ENCODE measurements at places on chromosomes 11 and 22.

DNA sequence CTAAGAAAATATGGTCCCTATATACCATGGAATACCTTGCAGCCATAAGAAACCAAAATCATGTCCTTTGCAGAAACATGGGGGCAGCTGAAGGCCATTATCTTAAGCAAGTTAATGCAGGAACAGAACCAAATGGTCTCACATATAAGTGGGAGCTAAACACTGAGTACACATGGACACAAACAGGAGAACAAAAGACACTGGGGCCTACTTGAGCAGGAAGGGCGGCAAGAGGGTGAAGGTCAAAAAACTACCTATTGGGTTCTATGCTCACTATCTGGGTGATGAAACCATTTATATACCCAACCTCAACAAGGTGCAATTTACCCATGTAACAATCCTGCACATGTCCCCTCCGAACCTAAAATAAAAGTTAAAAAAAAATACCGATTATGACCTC lies 22.5 kb downstream of the GAS2 start:
- DNase-seq, result no peak

- DNase-seq, result no peak
These were observed 87.7 kb upstream of the NECTIN1 start for GRCh38 chr11:119816660-119817059.

DNA sequence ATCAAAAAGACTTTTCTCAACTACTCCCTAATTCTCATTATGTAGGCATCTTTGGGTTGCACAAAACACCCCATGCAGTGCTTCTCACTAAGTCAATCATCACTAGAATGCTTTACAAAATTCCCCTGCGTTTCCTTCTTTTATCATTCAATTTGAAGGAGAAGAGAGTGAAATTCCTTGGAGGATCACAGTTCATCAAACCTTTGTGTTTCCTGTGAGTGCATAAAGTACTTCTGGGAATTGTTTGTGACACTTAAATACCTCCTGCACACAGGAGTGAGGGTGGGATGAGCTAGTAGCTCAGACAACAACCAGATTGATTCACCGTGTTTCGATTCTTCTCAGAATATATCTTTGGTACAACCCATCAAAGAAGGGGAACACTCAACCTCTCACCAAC lies 3.7 kb upstream of the OR5AR1 start:
- no peak for DNase-seq

DNA sequence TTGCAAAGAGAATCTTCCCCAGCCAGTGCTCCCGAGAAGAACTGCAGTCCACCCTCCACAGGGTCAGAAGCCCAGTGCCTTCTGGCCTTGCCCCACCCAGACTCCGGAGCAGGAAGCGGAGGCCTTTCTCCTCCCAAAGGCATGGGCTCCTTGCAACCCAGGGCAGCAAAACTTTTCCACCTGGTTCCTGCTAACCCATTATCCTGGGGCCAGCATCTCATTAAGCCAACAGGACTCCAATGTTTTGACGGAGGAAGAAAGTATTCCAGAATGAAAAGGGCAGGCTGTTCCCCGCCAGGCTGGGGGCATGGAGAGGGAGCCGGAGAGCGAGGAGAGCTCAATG lies 88.1 kb downstream of the RTL6 start:
- no peak for DNase-seq

DNA sequence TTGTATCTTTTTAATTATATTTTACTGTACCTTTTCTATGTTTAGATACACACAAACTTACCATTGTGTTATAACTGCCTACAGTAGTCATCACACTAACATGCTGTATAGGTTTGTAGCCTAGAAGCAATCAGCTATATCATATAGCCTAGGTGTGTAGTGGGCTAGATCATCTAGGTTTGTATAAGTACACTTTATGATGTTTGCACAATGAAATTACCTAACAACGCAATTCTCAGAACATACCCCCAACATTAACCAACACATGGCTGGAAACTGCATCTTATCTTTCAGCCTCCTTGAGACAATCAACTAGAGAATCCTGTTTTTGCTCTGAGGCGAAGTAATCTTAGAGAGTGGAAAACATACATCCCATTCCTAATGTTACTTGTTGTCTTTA lies 60.2 kb upstream of the MTMR2 start:
- no peak for DNase-seq

DNA sequence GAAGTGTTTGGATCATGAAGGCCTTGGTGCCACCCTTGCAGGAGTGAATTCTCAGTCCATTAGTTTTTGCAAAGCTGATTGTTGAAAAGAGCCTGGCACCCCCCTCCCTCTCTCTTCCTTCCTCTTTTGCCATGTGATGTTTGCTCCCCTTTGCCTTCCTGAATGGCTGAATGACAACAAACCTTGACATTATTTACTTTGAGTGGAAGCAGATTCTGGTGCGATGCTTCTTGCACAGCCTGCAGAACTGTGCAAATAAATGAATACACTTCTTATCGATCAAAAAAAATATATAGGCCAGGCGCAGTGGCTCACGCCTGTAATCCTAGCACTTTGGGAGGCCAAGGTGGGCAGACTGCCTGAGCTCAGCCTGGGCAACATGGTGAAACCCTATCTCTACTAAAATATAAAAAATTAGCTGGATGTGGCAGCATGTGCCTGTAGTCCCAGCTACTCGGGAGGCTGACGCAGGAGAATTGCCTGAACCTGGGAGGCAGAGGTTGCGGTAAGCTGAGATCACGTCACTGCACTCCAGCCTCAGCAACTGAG lies 2.0 kb upstream of the NARS2 start:
- DNase-seq, result peak; percentile 70

- DNase-seq, result no peak
These were observed 189.5 kb downstream of the DDX10 start for GRCh38 chr11:108854346-108854745.

DNA sequence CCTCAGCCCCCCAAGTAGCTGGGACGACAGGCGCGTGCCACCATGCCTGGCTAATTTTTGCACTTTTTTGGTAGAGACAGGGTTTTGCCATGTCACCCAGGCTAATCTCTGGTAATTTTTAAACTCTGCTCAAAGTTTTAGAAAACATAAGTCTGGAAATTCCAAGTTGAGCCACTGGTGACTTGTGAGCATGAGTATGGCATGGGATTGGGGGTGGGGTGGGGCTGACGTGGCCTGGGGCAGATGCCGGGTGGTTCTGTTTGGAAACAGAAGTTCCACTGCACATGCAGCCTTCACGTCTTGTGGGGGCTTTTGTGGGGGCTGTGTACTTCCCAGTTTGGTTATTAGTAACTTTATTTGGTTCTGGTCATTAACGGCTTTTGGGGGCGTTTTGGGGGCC lies 67.3 kb downstream of the PTPRJ start:
- DNase-seq, result no peak

DNA sequence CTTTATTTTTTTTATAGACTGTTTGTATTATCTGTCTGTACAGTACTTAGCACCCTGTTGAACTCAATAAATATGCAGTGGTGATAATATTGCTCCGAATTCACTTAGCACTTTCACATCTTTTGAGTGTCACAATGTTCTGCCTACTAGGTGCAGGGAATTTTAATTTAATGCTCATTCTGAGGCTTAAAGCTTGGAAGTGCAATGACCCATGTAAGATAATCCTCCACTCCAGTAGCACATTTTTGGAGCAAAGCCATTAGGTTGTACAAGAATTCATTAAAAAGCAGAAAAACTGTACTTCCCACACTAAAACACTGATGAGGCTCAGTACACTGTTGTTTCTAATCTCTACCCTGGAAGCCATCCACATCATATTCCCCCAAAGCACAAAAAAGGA lies 255.3 kb upstream of the MTNR1B start:
- DNase-seq, result no peak

DNA sequence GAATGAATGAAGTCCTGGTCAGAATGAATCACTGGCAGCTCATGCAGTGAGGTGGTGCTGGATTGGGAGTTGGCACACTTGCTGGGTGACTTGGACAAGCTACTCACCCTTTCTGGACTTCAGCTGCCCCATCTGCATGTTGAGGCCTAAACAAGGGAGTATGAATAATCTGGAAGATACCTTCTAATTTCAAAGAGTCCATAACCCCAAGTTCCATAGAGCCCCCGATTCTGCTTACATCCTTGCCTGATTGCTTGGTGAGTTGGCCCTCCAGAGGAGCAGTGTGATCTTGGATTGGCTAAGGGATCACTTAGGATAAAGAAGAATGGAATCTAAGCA lies 18.3 kb upstream of the ACCSL start:
- DNase-seq, result no peak

DNA sequence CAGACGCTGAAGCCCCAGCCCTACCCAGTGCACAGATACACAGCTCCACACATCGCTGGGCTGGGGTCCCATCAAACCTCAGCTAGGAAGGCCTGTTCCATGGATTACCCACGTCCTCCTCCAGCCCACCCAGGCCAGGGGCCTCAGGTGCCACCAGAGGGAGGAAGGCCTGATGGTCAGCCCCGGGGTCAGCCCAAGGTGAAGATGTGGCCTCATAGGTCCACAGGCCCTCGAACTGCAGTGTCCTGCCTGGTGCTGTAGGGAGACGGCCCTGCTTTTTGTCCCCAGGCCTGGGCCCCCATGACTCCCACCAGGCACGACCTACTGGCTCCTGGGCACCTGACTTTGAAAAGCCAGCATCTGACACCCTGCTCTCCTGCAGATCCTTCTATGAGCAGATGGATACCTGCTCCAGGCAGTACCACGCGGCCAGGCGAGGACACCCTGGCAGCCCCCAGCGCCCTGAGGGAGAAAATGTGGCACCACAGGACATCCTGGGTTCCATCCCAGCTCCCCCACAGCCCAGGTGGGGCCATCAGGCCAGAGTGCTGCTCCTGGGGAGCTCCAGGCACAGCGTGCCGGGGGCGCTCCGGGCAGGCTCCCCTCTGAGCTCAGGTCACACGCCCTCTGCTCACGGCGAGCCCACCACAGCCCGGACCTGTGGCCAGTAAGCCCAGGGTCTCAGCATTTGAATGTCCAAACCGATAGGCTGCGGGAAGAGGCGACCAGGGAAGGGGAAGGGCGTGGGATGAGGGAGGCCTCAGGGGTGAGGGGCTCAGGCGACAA lies 15.8 kb upstream of the MOB2 start:
- DNase-seq, result no peak

GRCh38 chr11:35304900-35305460 lies 114.4 kb downstream of the SLC1A2 start:
- no peak for DNase-seq

DNA sequence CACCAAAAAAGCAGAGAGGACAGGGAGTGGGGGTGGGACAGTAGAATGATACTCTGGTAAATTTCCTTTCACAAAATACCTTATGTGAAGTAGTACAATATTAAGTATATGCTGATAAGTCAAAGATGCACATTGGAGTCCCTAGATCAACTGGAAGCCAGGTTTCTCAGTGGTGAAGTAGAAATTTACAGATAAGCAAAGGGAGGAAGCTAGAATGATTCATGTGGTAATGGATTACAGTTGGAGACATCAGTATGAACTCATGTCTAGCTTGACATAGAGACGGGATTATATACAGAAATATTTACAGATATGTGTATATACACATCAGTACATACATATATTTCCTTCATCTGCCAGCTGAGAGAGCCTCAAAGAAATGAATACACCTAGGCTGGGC lies 21.5 kb downstream of the PLEKHB1 start:
- no peak for DNase-seq

DNA sequence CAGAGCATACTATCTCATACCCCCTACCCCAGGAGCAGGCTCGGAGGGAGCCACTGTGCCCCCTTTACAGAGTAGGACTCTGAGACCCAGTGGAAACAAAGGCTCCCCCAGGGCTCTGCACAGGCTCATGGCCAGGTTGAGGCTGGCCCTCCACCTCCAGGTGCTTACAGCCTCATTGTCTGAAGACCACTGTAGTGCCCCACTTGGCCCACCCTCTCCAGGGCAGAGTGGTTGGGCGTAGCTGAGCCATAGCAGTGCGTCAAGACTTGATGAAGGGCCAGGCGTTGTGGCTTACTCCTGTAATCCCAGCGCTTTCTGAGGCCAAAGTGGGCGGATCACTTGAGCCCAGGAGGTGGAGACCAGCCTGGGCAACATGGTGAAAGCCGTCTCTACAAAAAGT lies 1.7 kb downstream of the ANKRD13D start:
- DNase-seq, result no peak

DNA sequence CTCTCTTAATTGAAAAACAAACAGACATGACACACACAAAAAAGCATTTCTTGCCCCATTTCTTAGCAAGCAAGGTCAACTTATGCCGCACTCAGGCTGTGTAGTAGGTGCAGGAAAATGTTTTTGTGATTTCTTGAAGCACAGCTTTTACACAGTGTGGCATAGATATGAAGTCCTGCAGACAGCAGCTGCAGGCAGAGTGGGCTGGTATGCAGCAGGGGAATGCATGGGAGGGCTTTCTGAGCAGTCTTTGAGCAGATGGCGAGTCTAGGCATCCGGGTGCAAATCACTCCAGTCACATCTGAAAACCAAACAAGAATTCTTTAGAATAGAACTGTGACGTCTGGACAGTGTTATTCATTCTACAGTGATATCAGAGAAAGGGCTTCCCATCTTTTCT lies 87.5 kb downstream of the BLID start:
- no peak for DNase-seq

GRCh38 chr11:72208281-72208680 lies 8.3 kb upstream of the FOLR2 start:
- no peak for DNase-seq

DNA sequence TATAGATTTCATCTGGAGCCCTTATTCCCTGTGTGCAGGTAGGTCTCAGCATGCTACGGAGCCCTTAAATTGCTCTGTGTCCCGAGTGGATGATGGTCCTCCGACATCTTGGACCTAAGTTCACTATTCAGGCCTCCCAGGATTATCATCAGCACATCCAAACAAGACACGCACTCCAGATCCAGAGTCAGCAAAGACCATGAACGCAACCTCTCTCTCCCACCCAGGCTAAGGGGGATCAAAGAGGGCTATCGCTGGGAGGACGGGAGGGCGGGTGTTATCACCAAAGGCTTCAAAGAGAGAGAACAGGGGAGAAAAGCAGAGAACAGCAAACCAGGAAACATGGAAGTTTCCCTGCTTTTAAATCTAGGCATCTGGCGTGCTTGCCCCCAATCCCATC lies 659.4 kb downstream of the TBC1D22A start:
- DNase-seq, result no peak

- no peak for DNase-seq
These were observed 34.8 kb downstream of the MYH9 start for GRCh38 chr22:36352803-36353507.

DNA sequence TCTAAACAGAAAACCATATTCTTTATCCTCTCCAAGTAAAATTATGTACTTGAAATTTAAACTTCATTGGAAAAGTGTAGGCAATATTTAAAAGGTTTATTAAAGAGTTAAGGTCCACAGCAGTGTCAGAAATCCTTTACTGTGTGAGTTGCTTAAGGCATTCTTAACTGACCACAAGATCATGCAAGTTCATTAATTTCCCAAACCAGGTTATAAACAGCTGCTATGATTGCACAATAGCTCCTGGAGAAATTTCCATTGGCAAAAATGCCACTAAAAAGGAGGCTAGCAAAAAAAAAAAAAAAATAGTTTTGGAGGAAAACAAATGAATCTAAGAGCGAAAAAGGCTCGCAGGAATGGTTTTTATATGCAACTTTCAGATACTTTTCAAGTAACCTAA lies 106.2 kb downstream of the ETS1 start:
- no peak for DNase-seq
